ENCODE measurements at places on chromosomes 16 and 17.

DNA sequence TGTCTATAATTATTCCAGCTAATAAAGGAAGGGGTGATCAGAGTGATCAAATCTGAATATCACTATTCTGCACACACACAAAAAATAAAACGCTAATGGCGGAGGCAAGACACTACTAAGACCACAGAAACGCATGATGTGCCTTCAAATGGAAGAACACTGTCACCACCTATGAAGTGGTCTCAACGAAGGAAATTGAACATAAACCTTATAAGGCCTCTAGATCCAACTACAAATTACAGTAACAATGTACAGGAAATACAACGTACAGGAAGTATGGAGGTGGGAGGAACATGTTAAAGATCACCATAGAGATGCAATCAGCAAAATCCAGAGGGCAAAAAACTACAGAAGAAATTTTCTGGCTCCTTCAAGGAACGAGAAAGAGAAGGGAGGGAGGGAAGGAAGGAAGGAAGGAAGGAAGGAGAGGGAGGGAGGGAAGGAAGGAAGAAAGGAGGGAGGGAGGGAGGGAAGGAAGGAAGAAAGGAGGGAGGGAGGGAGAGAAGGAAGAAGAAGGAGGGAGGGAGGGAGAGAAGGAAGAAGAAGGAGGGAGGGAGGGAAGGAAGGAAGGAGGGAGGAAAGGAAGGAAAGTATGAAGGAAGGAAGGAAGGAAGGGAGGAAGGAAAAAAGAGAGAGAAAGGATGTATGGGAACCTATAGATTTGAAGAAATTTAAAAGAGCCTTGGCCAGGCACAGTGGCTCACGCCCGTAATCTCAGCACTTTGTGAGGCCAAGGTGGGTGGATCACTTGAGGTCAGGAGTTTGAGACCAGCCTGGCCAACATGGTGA, 3.1 kb upstream of the SGCA start:
- DNase-seq, result no peak

DNA sequence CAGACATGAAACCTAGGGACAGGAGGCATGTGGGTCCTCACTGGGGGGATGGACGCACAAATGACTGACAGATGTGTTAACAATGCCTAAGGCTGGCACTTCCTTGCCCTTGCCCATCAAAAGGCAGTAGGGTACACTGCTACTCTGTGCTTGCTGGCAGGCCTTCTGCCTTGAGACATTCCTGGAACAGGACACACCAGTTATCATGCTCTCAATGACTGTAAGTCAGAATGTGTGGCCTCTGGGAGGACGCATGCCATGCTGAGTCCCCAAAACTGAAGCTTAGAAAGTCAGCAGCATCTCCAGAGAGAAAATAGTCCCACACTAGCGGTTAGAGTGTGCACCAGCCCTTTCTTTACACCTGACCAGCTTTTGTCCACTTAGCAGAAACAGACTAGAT, 16.1 kb upstream of the SREBF1 start:
- no peak for DNase-seq

- no peak for DNase-seq
These were observed 14.1 kb downstream of the CACNG4 start for GRCh38 chr17:66978514-66979061.

GRCh38 chr17:80759377-80759673, 214.7 kb downstream of the RPTOR start:
- no peak for DNase-seq
